ENCODE measurements at places on chromosomes 5 and 9.

DNA sequence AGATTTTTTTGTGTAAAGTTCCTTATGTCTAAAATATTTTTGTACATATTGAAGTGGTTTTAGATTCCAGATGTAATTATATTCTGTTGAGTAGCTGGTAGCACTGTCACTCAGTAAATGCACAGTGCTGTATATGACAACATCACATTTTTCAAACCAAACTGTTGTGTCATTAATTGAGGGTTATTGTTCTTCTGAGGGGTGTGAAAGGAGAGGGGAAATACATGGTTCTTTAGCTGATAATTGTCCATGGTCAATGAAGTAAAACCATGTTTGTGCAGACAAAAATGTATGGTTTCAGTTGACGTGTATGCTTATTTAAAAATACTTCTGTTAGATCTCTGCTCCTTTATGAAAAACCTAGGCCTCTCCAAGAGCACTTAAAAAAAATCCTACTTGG is 3.3 kb downstream of the ZNF462 start:
- no peak for DNase-seq

- peak; percentile 94 for DNase-seq
These were observed 9.3 kb downstream of the PRR7 start for GRCh38 chr5:177455661-177456590.

GRCh38 chr9:693201-694091 is 148.1 kb upstream of the DMRT1 start:
- DNase-seq, result peak; percentile 66

DNA sequence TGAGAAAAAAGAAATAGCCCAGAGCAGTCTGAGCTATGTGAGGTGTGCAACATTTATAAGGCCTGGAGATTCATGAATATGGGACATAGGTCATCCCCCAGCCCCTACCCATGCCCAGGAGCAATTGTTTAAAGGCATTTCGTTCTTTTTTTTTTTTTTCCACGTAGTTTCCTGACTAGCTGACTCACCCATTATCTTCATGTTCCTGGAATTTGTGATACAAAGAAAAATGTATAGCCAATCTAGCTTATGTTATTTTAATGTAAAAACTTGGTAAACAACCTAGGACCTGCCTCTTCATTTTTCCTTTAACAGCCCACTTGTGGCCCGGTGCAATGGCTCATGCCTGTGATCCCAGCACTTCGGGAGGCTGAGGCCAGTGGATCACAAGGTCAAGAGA is 81.3 kb downstream of the OSTF1 start:
- DNase-seq, result no peak

GRCh38 chr5:6115852-6116251 is 262.5 kb downstream of the MED10 start:
- DNase-seq, result no peak

GRCh38 chr9:108859459-108860114 is 2.5 kb upstream of the ACTL7A start:
- no peak for DNase-seq

DNA sequence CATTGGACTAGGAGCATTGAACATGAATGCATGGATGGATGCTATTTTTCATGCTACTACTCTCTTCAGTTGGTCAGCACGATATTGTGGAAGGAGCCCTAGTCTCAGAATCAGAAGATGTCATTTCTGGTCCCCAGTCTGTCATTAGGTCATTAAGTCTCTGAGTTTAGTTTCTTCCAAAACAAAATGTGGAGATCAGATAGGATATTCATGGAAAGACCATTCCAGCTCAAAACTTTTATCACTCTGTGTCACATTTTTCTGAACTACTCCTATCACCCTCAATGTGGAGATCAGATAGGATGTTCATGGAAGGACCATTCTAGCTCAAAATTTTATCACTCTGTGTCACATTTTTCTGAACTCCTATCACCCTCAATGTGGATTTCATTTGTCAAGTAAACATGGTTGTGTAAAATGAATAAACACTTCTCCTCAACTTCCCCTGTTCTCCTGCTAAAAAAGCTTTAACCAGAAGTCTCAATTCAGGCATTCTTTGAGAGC is 296.8 kb downstream of the MRPS30 start:
- no peak for DNase-seq

DNA sequence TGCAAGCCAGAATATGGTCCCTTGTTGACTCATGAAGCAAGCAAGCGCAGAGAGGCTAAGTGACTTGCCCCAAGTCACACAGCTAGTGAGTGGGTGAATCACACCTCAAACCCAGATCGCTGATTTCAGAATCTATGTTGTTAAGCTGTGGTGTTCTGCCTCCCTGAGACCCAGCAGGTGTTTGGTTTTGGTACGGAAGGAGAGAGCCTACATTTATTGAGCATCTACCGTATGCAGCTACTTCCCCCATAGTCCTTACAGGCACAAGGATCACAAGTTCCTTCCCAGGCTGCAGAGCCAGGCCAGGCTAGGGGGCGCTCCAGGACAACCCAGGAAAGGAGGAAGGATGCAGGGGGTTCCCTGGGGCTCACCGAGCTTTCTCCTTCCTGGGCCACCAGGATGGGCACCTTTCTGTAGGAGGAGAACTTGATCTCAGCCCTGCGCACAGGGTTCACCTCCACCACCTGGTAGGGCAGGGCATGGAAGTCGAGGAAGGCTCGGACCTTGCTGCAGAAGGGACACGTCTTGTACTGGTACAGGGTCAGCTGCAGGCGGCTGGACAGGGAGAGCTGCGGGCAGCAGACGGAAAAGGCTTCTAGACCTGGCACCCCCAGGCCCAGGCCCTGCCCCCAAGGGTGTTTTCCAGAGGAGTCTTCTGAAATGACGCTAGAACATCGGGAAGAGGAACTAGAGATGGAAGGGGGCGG is 2.5 kb downstream of the PTGES2 start:
- DNase-seq, result no peak

- no peak for DNase-seq
These were observed 22.0 kb upstream of the RAD23B start for GRCh38 chr9:107261106-107261505.

- DNase-seq, result no peak
These were observed 121.0 kb upstream of the RGS7BP start for GRCh38 chr5:64384765-64385164.

DNA sequence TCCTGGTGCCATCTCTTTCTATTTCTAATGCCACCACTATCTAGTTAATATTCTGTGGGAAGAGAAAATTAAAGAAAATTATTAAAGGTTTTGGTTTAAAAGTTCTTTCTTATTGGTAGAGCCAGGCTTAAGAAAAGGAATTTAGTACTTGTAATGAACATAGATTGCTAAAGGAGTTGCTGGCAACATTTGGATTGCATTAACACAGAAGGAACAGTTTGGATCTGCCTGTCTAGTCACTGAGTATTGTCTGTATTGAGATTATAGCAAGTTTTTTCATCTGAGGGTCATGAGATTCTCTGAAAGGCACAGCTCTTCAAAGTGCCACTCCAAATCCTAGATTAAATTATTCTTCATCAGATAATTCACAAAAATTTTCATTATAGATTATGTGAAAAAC is 32.0 kb downstream of the FSD1L start:
- DNase-seq, result no peak

- peak; percentile 89 for DNase-seq
These were observed 39.8 kb downstream of the NEK6 start for GRCh38 chr9:124297551-124297901.

- no peak for DNase-seq
These were observed 13.4 kb downstream of the OLFML2A start for GRCh38 chr9:124790301-124790700.

DNA sequence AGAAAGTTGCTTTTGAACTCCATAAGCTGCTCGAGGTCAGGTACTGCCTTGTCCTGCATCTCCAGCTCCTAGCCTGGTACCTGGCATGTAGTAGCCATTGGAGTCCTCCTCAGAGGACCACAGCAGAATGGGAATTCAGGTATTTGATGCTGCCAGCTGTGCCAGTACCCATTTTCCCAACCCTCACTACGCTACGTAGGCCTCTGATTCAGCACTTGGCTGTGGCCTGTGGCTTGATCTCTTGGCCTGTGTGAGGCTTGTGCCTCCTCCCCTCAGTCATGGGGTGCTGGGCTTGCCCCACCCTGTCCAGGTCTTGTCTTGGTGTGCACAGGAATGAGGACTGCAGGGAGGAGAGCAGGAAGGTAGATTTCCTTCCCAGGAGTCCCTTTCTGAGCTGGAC is 11.8 kb downstream of the OTULIN start:
- DNase-seq, result no peak

DNA sequence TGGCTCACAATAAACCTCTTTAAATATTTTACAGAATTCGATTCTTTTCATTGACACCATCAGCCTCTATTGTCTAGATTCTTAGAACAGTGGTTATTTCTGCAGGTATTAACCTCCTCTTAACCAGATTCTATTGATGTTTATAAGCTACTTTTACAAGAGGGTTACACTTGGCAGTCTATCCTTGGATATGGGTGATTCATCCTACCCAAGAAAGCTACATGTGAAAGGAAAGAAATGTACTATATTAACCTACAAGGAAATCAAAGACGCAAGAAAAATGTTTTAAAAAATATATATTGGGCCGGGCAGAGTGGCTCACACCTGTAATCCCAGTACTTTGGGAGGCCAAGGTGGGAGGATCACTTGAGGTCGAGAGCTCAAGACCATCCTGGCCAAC is 16.7 kb downstream of the SLC25A25 start:
- no peak for DNase-seq

DNA sequence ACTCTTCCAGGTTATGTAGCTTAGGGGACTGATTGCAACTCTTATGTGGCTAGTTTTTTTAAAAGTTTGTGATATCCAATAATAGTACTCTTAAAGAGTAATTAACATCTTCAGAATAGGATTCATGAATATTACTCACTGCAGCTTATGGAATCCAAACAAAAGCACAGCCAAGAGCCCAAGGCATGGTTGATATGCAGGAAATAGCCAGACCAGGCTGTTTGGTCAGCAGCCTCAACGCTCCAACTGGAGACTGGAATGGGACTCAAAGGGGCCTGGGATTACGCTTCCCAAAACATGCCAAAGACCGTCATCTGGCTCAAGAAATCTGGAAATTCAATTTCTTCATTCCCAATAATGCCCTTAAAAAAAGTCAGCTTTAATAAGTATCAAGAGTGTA is 268.6 kb downstream of the SEC61B start:
- DNase-seq, result no peak

GRCh38 chr5:87307796-87308423 is 40.2 kb downstream of the RASA1 start:
- no peak for DNase-seq

DNA sequence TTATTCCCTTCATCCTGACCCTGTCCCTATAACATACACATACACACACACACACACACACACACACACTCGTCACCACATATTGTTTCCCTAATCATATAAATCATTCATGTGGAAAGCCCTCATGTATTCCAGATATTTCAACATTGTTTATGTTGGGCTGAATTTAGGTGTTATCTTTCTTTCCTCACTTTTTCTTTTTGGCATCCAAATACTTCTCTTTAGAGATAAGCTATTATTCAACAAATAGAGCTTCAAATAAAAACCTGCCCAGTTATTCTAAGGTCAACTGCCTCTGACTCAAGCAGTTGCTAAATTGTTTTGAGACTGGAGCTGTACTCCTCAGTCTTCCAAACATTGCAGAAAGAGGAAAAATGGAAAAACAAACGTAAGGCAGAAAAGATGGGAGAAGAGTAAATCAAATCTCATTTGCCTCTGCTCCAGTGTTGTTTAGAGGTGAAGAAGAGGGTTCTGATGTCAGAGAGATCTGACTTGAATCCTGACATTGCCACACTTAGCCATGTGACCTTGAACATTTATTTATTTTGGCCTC is 215.7 kb downstream of the GAS1 start:
- DNase-seq, result no peak

- DNase-seq, result no peak
These were observed 47.3 kb downstream of the PRLR start for GRCh38 chr5:35182910-35183535.

DNA sequence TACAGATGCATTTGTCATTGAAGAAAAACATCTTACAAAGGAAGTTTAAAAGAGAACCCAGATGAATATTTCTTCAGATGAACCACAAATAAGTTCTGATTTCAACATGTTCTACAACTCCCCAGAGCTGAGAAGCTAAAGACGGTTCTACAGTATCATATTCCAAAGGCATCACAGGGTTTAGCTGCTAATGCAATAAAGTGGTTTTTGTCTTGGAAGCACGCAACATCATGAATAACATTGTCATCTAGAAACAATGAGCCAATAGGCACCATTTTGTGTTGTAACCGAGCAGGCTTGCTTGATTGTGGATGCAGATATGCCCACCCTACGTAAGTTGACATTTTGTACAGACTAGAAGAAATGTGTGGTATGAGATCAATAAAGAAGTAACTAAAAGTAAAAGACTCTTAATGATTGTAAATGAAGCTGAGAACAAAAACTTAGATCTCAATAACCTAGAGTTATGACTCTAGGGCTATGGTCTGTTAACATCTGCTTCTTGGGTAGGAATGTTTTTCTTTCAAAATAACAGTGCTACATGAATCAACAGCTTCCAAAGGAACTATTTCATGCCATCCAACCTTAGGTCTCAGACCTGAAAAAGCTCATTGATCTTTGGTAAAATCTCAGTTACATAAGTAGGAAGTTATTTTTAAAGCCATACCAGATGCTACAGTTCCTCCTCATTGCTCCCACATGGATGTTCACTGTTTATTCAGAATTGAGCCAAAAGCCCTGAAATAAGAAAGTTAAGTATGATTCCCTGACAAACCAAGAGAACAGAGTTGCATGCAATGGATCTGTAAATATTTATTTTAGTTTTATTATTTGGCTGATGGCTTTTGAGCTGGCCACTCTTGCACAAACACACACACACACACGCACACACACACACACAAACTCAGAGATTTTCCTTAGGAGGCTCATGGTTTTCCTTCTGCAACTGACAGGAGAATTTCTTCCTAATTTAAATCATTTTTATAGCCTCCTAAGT is 118.7 kb upstream of the SLCO6A1 start:
- no peak for DNase-seq

GRCh38 chr9:130276121-130276520 is 10.6 kb downstream of the HMCN2 start:
- no peak for DNase-seq

DNA sequence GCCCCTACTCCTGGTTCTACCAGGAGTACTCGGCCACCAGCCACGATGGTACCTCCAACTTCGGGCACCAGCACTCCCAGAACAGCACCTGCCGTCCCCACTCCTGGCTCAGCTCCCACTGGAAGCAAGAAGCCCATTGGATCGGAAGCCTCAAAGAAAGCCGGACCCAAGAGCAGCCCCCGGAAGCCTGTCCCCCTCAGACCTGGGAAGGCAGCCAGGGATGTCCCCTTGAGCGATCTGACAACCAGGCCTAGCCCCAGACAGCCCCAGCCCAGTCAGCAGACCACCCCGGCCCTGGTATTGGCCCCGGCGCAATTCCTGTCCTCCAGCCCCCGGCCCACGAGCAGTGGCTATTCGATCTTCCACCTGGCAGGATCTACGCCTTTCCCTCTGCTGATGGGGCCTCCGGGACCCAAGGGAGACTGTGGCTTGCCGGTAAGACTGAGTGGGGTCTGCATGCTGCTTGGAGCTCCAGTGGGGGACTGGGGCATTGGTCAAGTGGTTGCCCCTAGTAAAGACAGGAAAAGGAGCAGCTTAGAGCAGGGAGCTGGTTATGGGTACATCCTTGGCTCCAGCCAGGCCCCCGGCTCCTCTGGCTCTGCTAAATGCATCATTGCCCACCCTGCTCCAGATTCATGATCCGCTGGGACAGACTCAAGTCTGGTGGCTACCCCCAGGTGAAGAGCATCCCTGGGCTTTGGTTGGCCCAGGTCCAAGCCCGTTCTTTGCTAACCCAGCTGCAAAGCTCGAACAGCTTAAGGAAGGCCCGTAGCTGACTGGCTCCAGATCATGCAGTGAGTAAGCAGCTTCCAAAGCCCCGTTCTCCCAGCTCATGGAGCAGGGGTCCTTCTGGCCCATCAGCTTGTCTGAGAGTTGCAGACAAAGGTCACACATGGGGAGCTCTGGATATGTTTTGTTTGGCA is 14.0 kb downstream of the COL27A1 start:
- DNase-seq, result no peak

GRCh38 chr5:139473565-139473964 is 2.8 kb downstream of the SMIM33 start:
- no peak for DNase-seq
